ENCODE measurements at places on chromosomes 6 and 20. TPM values are rescaled to one million over a fixed set of nuclear protein-coding genes. Genes with fewer than 3 reads are reported as not detected.

- H3K27ac ChIP-seq: no peak overlapping the region
- H3K27me3 ChIP-seq: no peaks in the 10 kb centered on the region
- H3K4me1 ChIP-seq: no peaks in the 10 kb centered on the region
- no peak overlapping the region for H3K4me3 ChIP-seq
- DNase-seq: no peak
Observed at GRCh38 chr20:6909608-6910007, 142.1 kb downstream of the BMP2 start.

DNA sequence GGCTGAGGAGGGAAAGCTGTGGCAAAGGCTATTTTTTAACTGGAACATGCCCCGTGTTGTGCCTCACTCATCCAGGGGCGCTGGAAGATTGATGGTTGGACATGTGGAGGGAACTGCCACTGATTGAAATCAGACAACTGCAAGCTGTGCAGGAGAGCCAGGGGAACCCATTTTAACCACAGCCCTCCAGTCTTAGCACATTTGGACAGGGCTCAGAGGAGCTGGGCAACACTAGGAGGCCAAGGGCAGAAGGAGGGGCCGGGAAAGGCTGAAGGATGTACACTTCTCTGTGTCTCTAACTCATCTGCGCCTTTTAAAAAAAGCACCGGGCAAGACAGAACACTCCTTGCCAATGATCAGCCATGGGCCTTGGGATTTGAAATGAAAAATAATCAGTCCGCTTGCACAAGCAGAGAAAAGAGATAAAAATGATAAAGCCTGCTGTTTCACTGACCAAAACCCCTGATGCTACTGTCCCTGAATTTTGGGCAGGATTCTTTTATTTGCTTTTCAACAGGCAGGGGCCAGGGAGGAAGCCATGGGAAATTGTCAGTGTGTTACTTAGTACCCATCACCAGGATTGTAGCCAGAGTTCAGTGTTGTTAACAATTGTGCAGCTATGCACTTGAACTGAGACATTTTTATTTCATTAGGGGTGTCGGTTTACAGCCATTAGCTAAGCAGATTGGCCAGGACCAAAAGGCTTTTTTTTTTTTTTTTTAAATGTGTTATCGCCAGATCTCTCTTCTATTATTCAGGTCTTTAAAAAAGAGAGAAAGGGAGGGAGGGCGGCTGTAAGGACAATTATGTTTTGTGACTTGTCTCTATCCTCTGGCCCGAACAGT lies 109.3 kb upstream of the EYA4 start:
- no peak overlapping the region for H3K27ac ChIP-seq
- no peaks in the 10 kb centered on the region for H3K36me3 ChIP-seq
- no peak for DNase-seq

- peak; percentile 21 for DNase-seq
- H3K4me3 ChIP-seq: no peak overlapping the region
- H3K27ac ChIP-seq: no peak overlapping the region
- H3K4me1 ChIP-seq: no peaks in the 10 kb centered on the region
- no peaks in the 10 kb centered on the region for H3K27me3 ChIP-seq
Observed at GRCh38 chr6:165439928-165440554, 130.6 kb upstream of the C6orf118 start.

DNA sequence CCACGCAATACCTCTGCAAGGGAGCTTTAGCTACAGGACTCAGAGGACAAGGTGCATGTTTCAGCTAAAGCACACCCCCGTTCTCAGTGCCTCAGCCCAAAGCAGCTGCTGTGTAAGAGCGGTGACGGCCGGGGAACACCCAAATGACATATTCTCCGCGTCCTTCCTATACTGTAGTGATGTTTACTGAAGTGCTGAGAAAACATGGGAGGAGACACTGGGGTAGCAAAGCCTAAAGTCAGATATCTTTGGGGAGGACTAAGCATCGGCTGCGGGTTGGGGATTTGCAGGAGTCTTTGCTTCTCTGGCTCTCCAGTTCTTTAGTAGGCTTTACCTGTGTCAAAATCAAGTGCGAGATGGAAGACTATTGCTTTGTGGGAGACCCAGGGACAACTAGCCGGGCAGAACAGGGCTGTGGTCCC lies 1.7 kb downstream of the SLC22A23 start:
- peak; percentile 45 for DNase-seq
- 0 out of 2 replicates have a peak, but pooled peaks cover 5% of the 10 kb centered on the region for H3K36me3 ChIP-seq
- peak overlapping the region; percentile 52 for H3K27ac ChIP-seq
- H3K27me3 ChIP-seq: no peaks in the 10 kb centered on the region

The GABRR2 gene
- 0.13 TPM for polyA plus RNA-seq

Data from HepG2 (cell line).